ENCODE measurements at places on chromosomes 5 and 9. TPM values are rescaled to one million over a fixed set of nuclear protein-coding genes. Genes with fewer than 3 reads are reported as not detected.

DNA sequence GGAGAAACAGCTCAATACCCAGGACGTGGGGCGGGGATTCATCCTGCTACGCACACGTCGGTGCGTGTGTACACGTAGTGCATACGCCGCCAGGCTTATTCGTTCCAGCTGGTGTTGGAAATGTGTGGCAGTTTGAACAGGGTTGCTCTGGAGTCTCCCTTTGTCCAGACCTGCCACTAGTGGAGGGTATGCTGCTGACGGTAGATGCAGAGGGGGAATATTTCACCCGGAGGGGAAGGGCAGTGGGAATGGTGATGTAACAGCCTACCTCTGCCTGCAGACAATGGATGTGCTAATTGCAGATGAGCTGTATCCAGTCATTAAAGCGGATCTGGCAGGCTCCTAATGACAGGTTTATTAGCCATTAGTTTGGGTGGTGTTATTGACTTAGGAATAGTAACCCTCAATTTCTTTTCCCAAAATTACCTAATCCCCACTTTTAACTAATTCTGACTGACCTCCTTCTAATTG lies 142.7 kb downstream of the PAX5 start:
- no peak overlapping the region for H3K4me3 ChIP-seq
- H3K36me3 ChIP-seq, result no peaks in the 10 kb centered on the region
- H3K4me1 ChIP-seq, result no peaks in the 10 kb centered on the region
- no peaks in the 10 kb centered on the region for H3K27me3 ChIP-seq
- DNase-seq, result peak; percentile 12
- no peak overlapping the region for H3K27ac ChIP-seq

- H3K36me3 ChIP-seq, result no peaks in the 10 kb centered on the region
- H3K4me1 ChIP-seq, result peaks cover 21% of the 10 kb centered on the region
- DNase-seq, result no peak
- H3K4me3 ChIP-seq, result peak overlapping the region; percentile 96
These were observed 1.8 kb downstream of the CDKN2B-AS1 start for GRCh38 chr9:21996438-21996837.

GRCh38 chr5:144187699-144188294 lies 17.1 kb downstream of the KCTD16 start:
- peak overlapping the region; percentile 62 for H3K27ac ChIP-seq
- peaks cover 33% of the 10 kb centered on the region for H3K4me1 ChIP-seq
- H3K4me3 ChIP-seq, result no peak overlapping the region
- H3K36me3 ChIP-seq, result no peaks in the 10 kb centered on the region

DNA sequence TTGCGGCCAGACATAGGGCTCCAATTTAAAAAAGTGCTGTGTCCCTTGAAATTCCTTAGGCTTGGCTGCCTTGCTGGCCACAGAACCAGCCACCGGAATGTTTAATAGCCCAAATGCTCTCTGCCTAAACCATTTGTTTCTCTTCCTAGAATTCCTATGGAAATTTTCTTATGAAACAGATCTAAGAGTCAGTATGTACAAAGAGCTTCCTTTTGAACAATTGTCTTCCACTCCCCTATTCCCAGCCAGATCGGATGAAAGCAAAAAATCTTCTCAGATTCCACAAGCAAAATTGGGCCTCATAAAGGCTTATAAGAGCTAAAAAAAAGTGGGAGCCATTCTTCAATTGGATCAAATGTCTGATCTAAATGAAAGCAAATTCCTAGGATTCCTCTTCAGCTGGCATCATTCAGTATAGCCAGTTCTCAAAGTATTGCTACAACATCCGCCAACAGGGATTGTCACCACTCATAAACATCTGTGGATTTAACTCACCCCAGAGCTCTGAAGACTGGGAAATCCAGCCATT lies 104.3 kb downstream of the CEMIP2 start:
- peaks cover 27% of the 10 kb centered on the region for H3K4me1 ChIP-seq

DNA sequence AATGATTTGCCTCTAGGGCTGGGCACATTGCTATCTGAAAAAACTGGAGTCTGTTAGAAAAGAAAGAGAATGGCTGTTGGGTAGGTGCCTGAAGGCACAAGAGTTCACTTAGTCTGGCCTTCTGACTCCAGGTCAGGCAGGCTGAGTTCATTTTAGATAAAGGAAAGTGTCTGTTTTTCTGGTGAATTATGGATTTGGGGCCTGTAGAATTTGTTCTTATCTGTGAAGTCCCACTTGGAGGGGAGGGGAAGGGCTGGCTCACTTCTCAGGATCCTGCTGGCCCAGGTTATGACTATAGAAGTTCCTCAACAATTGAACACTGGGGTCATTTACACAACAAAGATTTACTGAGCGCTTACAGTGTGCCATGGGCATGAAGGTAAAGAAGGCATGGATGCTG lies 11.5 kb upstream of the SEPTIN8 start:
- no peak overlapping the region for H3K4me3 ChIP-seq
- no peaks in the 10 kb centered on the region for H3K27me3 ChIP-seq

DNA sequence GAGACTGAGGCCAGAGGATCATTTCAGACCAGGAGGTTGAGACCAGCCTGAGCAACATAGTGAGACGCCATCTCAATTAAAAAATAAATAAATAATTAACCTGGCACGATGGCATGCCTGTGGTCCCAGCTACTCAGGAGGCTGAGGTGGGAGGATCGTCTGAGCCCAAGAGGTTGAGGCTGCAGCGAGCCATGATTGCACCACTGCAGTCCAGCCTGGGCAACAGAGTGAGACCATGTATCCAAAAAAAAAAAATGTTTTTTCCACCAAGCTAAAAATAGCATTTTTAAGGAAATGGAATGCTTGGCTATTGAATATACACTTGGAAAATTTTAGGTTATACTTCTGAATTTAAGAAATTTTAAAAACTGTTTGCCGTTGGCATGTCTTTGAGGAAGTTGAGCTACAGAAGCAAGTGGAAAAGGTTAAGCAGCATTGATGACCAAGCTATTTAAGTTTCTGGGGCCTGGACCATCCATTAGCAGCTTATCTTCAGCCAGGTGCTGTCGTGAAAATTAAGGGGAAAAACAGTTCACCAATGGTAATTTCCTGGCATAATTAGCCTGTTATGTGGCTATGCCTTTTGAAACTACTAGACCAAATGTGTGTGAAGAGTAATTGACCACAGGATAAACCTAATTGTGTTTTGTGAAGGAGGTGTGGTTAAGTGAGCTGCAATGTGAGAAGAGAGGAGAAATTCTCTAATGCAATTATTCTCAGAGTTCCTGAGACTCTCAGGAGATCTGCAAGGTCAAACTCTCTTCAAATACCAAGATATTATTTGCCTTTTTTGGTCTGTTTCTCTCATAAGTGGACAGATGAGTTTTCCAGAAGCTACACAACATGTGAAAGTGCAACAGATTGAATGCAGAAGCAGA lies 21.0 kb downstream of the F2R start:
- H3K4me1 ChIP-seq, result peaks cover 10% of the 10 kb centered on the region
- H3K27ac ChIP-seq, result no peak overlapping the region
- no peaks in the 10 kb centered on the region for H3K27me3 ChIP-seq
- no peak overlapping the region for H3K4me3 ChIP-seq
- H3K36me3 ChIP-seq, result no peaks in the 10 kb centered on the region

The SHISAL2B gene
- not detected for total RNA-seq

DNA sequence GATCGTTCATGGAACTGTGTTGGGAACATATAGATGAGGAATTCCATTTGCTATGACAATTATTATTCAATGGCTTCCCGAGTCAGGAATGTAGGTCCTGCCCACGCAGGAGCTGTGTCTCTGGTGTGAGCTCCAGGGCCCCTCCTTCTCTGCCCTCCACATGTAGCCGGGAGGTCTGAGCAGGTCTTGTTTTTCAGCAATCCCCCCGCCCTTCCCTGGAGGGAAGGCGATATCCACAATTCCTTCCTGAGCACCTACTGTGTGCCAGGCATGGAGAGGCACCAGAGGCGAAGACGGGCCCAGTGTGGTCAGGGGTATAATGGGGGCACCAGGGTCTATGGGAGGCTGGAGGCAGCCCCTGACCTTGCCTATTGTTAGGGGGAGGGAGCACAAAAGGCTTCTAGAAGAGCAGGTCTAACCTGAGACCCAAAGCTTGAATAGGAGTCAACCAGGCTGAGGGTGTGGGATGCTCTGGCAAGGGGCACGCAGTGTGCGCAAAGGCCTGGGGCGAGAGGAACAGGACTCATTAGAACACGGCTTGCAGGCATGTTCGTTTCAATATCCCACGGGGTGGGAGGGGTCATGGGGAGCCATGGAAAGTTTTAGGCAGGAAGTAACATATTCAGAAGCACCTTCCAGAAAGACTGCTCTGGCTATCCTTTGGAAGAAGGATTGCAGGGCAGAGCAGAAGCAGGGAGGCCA lies 154.9 kb downstream of the C9orf50 start:
- no peak overlapping the region for H3K4me3 ChIP-seq
- no peaks in the 10 kb centered on the region for H3K27me3 ChIP-seq
- H3K36me3 ChIP-seq, result no peaks in the 10 kb centered on the region
- peaks cover 22% of the 10 kb centered on the region for H3K4me1 ChIP-seq
- no peak overlapping the region for H3K27ac ChIP-seq

The PCDHGB2 gene
- total RNA-seq, result 2.9 TPM
